ENCODE measurements at places on chromosomes 3 and 15.

GRCh38 chr3:10366651-10367101 lies 45.8 kb upstream of the SEC13 start:
- DNase-seq = no peak

DNA sequence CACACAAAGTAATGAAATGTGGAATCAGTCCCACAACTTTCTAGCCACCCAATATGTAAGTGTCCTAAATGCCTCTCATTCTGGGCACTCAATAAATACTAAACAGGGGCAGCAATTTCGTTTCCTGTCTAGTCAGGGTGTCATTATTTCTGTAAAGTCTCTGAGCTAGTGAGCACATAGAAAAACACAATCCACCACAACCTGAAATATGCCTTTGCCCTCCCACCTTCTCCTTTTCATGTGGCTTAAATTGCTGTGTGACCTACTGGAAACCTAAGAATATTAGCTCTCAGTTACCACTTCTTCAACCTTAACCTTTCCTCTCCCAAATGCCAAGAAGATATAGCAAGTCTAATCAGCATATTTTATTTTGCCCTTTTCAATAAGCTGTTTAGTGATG lies 456.3 kb upstream of the KCNMB2 start:
- DNase-seq = no peak

GRCh38 chr15:34297059-34297458 lies 40.5 kb downstream of the SLC12A6 start:
- DNase-seq = no peak

DNA sequence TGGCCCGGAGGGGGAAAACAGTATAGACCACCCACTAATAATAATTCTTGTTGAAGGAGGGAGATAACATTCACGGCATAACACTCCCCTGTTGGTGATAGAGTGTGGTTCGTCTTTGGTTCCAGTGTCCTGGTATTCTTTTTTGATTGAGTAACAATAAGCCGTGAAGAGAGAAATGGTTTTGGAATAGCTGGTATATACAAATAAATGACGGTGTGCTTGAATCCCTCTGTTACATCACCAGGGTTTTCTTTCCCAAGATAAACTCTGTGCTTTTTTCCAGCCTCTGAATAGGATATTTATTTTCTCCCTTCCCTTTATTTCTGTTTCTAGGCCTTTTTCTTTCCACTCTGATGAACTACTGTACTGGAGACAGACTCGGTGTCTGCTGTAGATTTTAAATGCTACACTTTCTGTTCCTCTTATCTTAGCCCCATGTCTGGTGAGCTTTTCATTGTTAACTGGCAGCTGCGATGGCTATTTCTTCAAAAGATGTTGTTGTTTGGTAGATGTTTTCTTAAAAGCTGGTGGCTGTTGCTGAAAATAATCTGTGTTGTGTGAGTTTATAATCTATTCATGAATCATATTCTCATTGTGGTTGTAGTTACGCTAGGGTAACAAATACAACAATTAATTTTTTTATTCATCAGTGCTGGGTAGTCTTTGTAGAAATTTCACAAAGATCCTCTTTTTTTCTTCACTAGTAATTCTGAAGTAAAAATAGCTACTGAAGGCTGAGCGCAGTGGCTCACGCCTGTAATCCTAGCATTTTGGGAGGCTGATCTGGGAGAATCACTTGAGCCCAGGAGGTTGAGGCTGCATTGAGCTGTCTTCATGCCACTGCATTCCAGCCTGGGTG lies 15.5 kb upstream of the SCAANT1 start:
- no peak for DNase-seq

DNA sequence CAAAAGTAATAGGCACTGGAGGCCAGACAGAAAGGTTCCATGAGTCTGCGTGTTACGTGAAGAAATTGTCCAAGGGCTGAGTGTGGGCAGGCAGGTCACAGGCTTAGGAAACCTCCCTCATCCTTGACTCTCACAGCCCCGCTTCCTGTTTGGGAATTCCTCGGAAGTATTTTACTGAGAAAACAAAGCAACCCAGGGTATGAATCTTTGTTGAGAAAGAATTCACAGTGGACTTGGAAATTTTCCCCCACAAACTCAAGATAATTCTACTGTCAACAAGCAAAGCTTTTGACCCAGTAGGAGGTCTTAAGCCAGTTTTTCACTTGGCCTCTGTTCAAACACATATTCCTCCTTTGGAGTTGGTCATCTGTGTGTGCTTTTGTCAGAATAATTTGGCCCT lies 377.1 kb upstream of the TPM1 start:
- no peak for DNase-seq

- no peak for DNase-seq
Observed at GRCh38 chr15:91471468-91471867, 371.4 kb downstream of the SV2B start.

- DNase-seq = no peak
Observed at GRCh38 chr3:155494332-155494731, 200.8 kb upstream of the STRIT1 start.
